Endothelial cell (in vitro differentiated cells): ENCODE measurements at places on chromosomes 3 and 15. TPM values are rescaled to one million over a fixed set of nuclear protein-coding genes. Genes with fewer than 3 reads are reported as not detected.

DNA sequence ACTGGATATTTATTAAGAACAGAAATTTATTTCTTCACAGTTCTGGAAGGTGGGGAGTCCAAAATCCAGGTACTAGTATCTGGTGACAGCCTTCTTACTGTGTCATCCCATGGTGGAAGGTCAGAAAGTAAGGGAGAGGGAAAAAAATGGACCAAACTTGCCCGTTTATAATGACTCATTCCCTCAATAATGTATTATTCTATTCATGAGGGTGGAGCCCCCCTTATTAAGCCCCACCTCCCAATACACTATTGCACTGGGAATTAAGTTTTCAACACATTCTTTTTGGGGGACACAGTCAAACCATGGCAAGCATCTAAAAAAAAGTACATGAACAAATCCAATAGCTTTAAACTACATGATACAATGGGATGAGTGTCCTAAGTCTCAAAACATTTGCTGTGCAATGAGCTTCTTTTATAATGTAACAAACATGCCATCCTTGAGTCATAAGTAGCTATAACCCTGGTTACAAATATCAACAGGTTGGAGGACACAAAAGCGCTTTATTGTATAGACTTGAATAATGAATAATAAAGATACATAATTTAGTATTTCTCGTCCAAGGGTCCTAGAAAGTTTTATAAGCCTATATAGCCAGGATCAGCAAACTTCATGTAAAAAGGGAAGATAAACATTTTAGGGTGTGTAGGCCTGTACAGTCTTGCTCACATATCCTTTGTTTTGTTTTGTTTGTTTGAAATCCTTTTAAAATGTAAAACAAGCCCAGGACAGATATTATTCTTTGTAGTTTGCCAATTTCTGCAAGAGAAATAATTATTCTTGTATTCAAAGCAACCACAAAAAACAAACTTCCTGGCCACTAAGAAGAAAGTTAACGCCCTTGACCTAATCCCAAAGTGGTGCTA is 160.6 kb upstream of the RAP2B start:
- no peak overlapping the region for H3K27ac ChIP-seq
- no peaks in the 10 kb centered on the region for H3K27me3 ChIP-seq
- H3K4me1 ChIP-seq: no peaks in the 10 kb centered on the region
- DNase-seq: no peak
- H3K36me3 ChIP-seq: no peaks in the 10 kb centered on the region

GRCh38 chr3:23669541-23670255 is 136.1 kb upstream of the UBE2E1 start:
- H3K27ac ChIP-seq: no peak overlapping the region
- no peak for DNase-seq
- H3K27me3 ChIP-seq: peaks cover 1% of the 10 kb centered on the region
- no peaks in the 10 kb centered on the region for H3K36me3 ChIP-seq
- H3K4me1 ChIP-seq: no peaks in the 10 kb centered on the region
- H3K4me3 ChIP-seq: no peak overlapping the region

GRCh38 chr3:145116769-145117168 is 1044.2 kb downstream of the PLOD2 start:
- no peak overlapping the region for H3K27ac ChIP-seq
- no peaks in the 10 kb centered on the region for H3K4me1 ChIP-seq
- peaks cover 2% of the 10 kb centered on the region for H3K27me3 ChIP-seq
- no peak overlapping the region for H3K4me3 ChIP-seq

Gene SPINT1
- 28.6 TPM for total RNA-seq

- H3K4me1 ChIP-seq: peaks cover 4% of the 10 kb centered on the region
Measured at GRCh38 chr15:97966924-97967620, 6.6 kb downstream of the ARRDC4 start.

Gene TM4SF18
- total RNA-seq: 57.4 TPM

Gene TICRR
- total RNA-seq: 4.8 TPM

Gene RASL12
- 0.69 TPM for total RNA-seq

Gene DUSP7
- 21.7 TPM for total RNA-seq

GRCh38 chr3:117665296-117665695 is 955.7 kb downstream of the TUSC7 start:
- no peaks in the 10 kb centered on the region for H3K36me3 ChIP-seq
- peaks cover 44% of the 10 kb centered on the region for H3K4me1 ChIP-seq
- H3K4me3 ChIP-seq: no peak overlapping the region
- DNase-seq: no peak
- H3K27ac ChIP-seq: no peak overlapping the region

Gene CYP1A2
- total RNA-seq: not detected

GRCh38 chr3:194521510-194522260 is 34.9 kb upstream of the ATP13A3 start:
- no peak for DNase-seq
- H3K27ac ChIP-seq: no peak overlapping the region
- no peaks in the 10 kb centered on the region for H3K36me3 ChIP-seq
- H3K27me3 ChIP-seq: peaks cover 2% of the 10 kb centered on the region
